ENCODE measurements at places on chromosomes 1 and 21.

DNA sequence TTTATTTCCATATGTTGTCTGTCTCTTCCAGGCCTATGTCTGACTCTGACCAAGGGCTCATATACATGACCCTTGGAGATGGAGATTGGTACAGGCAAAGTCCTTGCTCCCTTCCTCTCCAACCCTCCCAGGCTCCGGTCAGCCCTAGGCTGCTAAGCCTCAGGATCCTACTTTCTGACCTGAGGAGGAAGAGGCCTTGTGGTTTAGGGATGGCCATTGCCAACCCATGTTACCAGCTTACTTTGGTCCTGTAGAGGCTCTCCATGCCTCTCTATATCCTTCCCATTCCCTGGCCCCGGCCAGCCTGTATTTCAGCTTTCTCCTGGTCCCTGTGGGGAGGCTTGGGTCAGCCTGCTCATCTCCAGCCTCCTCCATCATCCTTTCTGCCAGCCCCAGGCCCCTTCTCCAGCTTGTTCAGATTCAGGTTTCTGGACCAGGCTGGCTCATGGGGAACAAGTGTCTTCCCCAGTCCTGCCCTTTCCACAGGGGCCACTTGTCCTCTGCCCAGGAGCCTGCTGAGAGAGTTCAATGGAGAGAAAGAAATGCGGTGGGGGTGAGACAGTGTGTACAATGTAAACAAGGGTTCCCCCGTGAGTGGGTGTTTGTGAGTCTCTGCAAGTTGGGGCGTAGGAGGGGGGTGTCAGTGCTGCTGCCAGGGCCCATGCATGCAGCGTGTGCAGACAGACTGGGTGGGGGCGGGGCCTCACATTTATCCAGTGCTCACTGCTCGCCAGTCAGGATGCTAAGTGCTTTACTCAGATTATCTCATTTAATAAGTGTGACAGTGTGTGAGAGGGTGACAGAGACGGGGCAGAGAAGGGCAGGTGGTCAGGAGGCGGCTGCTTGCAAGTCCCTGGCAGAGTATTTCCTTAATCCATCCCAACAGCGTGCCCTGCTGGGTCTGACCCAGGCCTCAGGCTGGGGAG is 31.3 kb upstream of the FOXO6 start:
- no peak for DNase-seq

DNA sequence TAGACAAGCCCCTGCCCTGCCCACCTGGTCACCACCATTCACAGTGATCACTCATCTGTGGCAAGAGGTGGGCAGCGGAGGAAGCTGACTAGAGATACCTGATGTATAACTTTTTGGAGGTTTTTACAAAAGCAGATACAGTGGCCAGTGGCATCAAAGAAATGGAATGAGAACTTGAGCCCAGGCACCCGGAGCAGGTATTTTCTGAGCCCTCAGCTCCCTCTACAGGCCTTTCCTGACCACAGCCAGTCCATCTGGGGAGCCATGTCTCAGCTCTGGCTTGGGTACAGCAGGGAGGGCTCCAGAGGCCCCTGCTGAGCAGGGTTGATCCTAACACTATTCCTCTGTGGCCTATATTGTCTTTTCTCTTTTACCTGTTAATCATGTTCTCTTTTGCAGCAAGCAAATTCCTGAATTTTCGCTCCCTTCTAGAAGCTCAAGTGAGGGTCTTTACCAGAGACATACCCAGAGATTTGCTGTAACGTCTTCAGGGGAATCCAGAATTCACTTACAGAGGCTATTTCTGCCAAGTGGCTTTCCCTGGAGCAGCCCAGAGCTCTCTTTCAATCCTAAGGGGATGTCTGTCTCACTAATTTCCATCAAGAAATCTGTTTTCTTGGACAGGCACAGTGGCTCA is 27.3 kb downstream of the GPR157 start:
- DNase-seq: peak; percentile 61

- DNase-seq: no peak
Measured at GRCh38 chr1:155760751-155761475, 72.0 kb downstream of the DAP3 start.

GRCh38 chr1:226867461-226868054 is 2.9 kb upstream of the PSEN2 start:
- peak; percentile 17 for DNase-seq

DNA sequence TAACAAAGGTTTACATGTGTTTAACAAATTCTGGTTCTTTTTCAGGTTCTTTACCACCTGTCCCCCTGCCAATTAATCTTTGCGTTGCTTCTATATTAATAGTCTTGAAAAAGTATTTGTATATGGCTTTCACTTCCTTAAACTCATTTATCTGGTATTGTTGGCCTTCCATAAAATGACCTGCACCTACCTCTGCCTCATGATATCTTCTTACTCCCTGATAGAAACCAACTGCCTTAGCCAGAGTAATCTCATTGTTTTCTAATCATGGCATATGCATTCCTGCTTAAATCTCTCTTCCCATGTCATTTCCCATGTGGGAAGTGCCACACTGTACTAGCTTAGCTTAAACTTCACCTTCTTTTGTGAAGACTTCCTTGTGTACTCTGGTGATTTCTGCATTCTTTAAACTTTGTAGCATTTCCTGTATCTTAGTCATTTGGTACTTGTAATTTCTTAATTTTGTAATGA is 8.7 kb downstream of the SMG7 start:
- DNase-seq: peak; percentile 71

DNA sequence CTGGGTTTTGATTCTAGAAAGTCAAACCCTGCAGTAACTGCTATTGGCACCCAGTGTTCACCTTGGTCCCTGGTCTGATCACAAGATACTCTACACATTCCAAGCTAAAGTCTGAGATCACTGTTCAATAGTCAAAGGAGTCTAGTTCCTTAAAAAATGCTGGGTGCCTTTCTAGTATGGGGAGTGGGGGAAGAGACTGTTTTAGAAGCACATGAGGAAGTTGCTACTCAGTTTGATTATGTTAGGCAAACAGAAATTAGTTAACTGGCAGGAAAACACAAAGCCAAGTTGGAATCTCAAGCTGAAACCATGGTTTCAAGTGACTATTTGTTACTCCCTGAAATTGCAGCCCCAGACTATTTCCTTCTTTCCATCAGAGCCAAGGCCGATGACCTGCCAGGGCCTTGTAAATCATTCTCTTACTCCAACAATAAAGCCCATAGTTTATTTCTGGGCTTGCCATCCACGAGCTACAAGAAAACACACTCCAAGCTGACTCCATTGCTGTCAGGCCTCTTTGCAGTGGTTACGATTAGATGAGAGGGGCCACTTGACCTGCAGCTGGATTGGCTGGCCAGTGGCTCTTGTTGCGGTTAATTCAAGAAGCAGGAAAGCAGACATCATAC is 21.1 kb upstream of the VTCN1 start:
- peak; percentile 35 for DNase-seq

DNA sequence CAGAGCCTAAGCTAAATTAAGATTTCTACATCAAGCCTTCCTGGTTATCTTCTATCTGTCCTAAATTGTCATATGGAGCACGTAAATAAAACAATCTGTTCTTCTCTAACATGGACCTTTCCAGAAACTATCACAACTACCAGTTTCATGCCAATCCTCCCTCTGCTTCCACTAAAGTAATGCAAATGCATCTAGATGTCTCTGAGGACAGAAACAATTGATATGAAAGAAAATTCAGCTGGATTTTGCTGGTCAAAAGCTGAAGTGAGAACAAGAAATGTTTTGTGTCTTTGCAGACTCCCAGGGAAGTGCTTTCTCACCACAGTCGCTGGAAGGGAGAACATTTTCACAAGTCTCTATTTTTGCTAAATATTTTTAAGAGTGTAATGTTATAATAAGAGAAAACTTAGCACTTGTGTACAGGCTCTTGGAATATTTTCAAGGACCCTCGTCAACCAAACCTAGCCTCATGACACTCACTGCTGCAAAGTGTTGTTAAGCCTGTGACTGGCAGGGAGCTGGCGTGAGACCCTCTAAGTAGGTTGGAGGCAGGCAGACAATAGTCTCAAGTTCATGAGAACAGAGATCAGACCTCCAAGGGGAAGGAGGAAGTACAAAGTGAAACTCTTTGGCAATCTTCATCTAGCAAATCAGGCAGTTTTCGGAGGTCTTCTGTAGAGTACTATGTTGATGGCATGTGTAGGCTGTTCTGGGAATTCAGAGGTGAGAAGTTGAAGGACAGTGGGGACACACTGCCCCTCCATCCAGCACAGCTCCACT is 38.8 kb downstream of the DNASE2B start:
- no peak for DNase-seq

GRCh38 chr1:14970115-14970798 is 183.3 kb upstream of the TMEM51 start:
- DNase-seq: peak; percentile 90

GRCh38 chr21:31887391-31887841 is 14.6 kb downstream of the HUNK start:
- DNase-seq: no peak

DNA sequence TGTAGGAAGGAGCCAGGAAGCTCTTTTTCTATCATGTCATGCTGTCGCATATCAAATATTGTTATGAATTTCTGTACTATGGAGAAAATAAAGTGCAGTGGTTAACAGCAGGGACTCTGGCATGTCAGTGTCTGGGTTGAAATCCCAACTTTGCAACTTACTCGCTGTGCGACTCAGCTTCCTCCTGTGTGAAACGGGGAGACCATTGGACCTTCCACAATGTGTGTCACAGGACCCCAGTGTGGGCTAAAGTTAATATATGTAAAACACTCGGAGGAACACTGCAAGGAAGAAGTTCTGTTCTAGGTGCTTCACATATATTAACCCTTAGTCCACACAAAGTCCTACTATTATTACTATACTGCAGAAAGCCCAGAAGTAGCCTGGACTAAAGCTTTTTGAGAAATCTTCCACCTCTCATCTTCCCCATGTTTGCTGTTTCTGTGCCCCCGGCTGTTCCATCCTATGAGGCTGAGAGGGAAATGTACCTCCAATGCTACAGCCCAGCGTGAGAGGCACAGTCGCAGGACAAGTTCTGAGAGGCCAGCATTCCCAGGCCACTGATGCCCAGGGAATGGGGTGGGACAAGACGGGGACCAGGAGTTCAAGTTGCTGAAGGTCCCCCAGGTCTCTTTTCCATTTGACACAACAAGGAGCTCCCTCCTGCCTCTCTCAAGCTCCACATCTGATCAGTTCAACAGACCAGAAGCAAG is 1.9 kb downstream of the CHIT1 start:
- no peak for DNase-seq

DNA sequence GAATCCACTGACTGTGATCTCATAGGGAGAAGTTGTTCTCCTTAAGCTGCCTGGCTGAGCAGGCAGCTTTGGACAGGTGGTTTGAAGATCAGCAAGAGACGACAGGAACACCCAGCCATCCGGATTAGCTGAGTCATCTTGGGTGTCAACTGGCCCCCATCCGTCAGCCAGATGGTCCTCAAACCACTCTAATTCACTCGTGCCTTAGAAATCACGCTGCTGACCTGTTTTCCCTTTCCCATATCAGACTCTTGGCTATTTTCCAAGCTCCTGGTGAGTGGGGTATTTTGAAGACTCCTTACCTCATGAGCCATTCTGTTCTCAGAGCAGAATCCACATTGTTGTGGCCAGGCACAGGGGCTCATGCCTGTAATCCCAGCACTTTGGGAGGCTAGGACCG is 149.1 kb upstream of the L1TD1 start:
- DNase-seq: peak; percentile 44

DNA sequence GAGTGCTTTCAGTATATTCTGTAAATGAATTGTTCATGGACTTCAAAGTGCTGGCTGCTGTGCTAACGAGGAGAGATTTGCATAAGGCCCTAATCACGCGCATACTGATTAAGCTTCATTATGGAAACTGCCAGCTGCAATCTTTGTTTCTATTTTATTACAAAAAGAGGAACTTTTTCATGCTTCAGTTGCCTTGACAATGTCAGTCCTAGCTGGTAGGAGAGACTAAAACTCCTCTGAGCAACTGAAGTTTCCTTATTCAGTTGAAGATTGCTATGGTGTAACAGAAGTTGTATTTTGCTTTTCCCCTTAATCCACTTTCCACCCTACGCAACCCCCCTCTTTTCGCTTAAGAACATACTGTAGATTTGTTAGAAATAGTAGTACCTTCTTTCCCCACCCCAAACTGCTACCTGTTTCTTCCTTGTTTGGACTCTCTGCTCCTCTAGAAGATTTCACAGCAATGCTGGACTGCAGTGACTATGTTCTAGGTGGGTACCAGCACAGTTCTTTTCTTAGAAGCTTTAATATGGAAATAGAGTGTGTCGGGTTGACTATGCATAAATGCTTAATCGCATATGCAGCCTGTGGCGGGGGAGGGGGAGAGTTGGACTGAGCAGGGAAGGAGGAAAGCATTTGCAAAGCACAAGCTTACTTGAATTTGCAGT is 108.3 kb downstream of the POU2F1 start:
- no peak for DNase-seq

DNA sequence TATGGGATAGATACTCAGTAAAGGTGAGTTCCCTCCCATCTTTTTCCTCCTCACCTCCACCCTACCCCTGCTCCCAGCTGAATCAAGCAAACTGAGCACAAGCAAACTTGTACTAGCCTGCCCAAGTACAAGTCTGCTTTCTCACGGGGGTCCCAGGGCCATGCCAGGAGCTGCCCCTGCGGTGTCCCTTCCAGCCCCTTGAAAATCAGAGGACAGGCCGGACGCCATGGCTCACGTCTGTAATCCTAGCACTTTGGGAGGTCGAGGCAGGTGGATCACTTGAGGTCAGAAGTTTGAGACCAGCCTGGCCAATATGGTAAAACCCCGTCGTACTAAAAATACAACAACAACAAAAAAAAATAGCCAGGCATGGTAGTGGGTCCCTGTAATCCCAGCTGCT is 17.5 kb upstream of the IFFO2 start:
- no peak for DNase-seq

- peak; percentile 90 for DNase-seq
Measured at GRCh38 chr1:62687903-62688686, at the start of gene DOCK7. DOCK7 (minus strand) TSS chr1:62688386; CDS start chr1:62688264, 122 bp downstream.

GRCh38 chr1:18109058-18109755 is 1.6 kb downstream of the IGSF21 start:
- no peak for DNase-seq

DNA sequence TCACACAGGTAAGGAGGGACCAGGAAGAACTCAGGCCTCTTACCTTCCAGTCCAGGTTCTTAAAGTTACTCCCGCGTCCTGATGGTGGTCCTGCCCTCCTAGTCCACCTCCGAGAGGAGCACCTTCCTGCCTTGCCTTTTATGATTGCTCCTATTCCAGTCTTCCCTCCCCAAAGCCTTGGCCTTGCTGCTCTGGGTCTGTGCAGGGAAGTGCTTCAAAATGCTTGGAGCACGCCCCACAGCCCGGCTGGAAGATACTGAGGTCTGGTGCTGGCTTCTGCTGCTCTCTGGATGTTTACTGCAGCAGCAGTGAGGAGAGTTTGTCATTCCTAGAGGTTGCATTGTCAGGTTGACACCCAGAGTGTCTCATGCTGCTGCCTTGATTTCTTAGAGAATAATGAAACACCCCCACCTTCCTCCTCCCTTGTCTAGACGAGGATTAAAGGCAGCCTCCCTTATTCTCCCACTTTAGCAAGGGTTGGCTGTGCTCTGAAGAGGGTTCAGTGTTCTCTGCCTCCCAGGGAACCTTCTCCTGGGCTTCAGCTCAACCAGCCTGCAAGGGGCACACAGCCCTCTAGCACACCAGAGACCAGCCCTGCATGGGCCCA is 142.2 kb upstream of the CACNA1E start:
- DNase-seq: no peak

All from kidney tubule cell (primary cell).